Stimulated activated naive CD4-positive, alpha-beta T cell (primary cell): ENCODE measurements at places on chromosomes 16 and 17.

GRCh38 chr17:57145347-57145746 is 60.3 kb downstream of the AKAP1 start:
- DNase-seq: no peak

- no peak for DNase-seq
These were observed 662.0 kb downstream of the CDH11 start for GRCh38 chr16:64459821-64460220.

DNA sequence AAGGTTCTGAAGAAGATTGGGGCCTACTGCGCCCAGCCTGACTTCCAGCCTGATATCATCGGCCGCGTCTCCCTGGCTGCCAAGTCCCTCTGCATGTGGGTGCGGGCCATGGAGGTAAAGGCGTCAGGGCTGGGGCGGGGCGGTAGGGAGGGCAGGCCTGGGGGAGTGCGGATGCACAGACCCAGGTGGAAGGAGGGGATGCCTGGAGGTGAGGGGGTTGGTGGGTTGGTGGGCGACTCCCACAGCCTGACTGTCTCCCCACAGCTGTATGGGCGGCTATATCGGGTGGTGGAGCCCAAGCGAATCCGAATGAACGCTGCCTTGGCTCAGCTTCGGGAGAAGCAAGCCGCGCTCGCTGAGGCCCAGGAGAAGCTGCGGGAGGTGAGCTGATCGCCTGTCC is 26.8 kb upstream of the KDM6B start:
- no peak for DNase-seq

DNA sequence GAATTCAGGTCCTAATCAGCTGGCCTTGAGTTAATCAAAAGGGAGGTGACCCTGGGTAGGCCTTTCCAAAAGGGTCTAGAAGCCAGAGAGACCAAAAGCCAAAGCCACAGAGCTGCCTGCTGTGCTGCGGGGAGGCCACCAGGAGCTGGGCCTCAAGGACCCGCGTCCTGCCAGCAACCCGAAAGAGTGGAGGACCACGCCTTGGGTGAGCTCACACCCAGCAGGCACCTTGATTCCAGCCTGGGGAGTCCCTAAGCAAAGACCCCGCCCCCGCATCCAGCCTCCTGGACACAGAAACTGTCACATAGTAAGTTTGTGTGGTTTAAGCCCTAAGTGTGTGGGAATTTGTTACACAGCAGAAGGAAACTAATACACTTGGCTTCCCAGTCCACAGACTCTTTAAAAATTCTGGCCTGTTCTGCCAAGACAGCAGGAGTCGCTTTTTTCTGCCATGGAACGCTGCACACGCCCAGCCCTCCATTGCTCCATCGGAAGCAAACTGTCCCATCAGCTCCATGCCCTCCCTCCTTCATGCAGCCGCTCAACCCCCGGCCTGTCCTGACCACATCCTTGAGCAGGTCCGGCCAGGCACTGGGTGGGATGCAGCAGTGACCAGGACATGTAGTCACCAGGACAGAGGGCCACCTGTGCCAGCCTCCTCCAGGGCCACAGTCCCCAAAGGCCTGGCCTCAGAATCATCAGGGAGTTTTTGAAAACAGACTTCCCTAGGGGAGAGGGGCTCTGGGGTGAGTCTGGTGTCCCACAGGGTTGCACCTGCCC is 20.9 kb upstream of the RASD1 start:
- DNase-seq: no peak
